ENCODE measurements at places on chromosomes 2 and 18.

DNA sequence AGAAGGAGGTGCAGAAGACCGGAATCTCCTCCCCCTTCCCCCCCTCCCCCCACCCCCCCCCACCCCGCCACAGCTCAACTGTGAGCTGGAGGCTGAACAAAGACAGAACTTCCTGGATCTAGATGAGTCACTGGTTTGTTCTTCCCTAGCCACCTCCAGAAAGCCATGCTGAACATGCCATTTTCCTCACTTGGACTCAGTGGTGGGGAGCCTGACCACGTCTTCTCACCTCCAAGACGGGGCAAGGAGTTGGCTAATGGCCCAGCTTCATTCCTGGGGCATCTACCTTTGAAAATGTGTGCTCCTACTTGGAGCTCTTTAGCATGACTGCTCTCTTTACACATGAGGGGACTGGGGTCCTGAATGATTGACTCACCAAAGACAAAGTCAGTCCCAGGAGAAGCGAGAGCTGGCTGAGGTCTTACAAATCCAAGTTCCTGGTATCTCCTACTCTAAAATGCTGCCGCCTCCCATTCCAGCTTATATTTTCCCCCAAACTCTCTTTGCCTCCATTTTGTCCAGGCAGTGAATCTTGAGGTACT lies 22.6 kb upstream of the FZD5 start:
- DNase-seq, result peak; percentile 40

- no peak for DNase-seq
These were observed 30.0 kb downstream of the FHL2 start for GRCh38 chr2:105368759-105369408.

GRCh38 chr2:203237346-203238238 lies 1.2 kb upstream of the CYP20A1 start:
- no peak for DNase-seq

DNA sequence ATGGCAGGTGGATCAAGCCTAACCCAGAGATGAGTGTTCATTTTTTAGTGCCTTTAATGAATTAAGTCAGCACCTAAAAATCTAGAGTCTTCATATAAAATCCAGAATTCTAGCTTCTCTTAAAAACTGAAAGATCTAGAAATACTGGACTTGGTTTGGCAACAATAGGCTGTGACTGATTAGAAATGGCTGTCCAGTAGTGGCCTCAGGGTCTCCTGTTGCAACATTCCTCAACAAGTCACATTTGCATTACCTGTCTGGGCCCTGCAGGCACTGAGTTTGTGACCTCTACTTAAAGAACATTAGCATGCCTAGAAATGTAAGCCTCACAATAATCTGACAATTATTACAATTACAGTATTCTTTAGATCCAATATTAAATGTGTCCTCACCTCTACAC lies 33.1 kb downstream of the MBD2 start:
- DNase-seq, result no peak

DNA sequence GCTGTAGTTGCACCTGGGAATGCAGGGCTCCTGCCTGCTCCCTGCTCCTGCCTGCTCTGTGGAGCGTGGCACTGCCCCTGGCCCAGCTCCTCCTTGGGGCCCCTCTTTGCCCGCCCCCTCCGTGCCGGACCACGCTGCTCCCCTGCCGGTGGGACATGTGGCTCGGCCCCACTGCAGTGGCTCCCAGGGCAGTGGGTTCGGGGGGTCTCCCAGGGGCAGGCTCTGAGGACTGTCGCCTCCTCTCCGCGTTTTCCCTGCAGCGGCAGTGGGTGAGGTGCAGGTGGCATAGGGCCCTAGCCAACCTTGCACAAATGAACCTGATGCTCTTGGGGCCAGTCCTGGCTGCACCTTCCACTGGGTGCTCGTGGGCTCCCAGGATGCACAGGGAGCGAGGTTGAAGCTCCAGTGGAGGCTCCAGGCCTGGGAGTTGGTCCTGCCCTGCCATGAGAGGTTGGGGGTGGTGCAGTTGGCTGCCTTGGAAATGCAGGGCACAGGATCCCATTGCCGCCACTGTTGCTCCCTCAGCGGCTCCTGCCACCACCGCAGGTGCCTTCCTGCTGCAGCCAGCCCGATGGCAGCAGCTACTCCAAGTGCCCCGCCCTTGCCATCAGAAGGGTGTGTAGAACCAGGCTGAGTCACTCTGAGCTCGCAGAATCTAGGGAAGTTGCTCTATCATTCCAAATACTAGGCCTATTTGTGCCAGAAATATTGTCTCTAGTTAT lies 313.1 kb upstream of the SYT4 start:
- DNase-seq, result no peak

- DNase-seq, result no peak
These were observed 42.0 kb downstream of the ITGA4 start for GRCh38 chr2:181499231-181499630.

GRCh38 chr2:192148241-192148619 lies 46.5 kb downstream of the TMEFF2 start:
- no peak for DNase-seq

- no peak for DNase-seq
These were observed 184.4 kb downstream of the MYO3B start for GRCh38 chr2:170362313-170362870.

- no peak for DNase-seq
These were observed 42.4 kb downstream of the PLCL1 start for GRCh38 chr2:197846777-197847176.

- no peak for DNase-seq
These were observed 365.3 kb downstream of the TDRD15 start for GRCh38 chr2:21489080-21489479.

DNA sequence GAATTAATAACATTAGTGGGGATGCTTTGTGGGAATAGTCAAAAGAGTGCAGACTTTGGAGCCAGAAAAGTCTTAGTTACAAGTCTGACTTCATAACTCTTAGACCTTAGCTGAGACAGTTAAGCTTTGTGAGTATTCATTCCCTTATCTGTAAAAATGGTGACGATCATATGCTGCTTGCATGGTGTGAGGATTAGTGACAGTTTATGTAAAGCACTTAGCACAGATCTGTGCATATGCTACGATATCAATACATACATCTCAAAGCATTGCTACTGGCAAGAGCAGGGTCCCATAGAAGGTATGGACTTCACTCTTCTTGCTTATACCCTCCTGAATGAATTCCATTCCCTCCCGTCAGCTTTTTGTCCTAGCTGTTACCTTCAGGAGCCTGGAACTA lies 56.7 kb upstream of the LYPD6B start:
- no peak for DNase-seq

DNA sequence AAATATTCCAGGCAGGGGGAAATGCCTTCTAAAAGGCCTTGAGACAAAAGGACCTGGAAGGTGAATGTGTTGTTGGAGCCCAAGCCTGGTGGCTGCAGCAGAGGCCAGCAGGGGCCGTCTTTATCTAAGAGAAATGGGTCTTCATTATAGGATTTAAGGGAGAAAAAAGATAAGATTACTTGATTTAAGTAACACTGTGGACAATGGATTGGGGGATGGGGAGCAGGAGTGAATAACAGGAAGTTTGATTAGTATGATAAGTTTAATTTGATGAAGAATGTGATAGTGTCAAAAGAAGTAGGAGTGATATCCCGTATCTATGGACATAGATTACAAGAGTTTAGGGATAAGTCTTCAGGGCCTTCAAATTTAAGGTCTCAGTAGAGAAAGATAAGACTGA lies 64.2 kb downstream of the WDR75 start:
- no peak for DNase-seq

DNA sequence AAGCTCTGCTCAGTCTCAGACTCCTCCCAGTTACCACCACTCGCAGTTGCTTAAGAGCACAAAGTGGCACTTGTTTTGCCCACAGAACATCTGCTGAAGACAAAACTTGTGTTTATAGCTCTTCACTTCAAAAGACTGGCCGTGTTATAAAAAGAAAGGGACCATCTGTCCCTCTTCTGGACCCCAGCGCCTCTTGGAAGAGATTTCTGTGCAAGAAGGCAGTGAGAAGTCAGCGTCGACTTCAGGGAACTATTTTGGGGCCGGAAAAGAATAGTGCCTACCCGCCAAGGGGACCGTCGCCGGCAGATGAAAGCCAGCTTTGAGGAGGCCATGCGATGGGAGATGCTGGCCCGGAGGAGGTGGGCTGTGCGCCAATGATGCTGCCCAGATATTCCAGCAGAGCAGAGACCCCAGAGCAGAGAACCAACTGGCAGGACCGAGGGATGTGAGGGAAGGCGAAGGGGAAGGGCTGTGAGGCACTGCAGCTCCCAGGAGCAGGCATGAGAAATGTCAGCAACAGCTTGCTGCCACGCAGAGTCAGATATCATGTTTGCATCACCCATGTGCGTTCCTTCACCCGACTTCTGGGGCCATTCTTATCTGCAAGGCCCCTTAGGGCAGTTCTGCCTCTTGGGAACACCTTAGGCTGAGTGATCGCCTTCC lies 270.9 kb downstream of the ATAD2B start:
- no peak for DNase-seq

DNA sequence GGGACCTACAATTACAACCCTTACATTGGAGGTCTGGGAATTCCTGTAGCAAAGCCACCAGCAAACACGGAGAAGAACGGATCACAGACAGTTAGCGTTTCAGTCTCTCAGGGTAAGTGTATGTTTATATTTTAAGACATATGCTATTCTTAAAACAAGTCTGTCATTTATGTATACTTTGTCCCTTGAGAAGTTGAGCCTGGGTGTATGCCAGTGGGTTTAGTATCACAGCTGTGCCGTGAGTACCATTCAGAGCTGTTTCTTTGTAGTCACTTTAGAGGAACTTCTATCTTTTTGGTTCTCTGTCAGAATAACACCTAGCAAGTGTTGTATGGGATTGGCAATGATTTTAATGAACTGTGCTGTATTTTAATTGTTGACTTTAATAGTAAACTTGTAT lies 125.6 kb downstream of the BIRC6 start:
- no peak for DNase-seq

DNA sequence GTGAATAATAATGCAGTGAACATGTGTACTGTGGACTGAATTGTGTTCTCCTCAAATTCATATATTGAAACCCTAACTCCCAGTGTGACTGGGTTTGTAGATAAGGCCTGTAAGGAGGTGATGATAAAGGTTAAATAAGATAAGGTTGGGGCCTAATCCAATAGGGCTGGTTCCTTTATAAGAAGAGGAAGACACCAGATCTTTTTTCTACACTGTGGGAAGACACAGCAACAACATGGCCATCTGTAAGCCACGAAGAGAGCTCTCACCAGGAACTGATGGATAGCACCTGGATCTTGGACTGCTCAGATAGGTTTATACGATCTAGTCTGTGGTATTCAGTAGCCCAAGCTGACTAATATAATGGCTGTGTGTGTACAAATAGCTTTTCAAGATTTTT lies 66.8 kb downstream of the BMPR2 start:
- no peak for DNase-seq

DNA sequence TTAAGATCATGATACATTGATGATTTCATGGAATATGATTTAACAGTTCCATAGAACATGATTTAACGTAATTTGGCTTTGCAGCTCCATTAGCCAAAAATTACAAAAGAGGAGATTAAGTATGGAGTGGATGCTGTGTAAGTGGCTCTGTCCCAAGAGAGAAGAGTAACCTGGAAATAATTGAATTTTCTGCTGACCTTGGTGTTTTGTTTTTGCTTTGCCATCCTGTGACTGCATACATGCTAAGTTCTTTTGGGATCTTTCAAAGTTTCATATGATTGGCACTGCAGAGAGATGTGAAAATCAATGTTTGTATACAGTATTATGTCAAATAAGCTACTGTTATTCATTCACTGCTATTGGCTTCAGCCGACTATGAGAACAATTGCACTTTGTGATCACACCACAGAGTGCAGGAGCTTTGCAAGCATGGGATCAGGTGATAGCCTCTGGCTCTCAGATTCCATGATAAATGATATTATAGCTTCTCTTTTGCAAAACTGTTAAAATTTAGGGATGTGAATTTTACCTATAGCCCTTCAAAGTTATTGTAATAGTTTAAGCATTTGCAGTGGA lies 46.1 kb upstream of the TMEM87B start:
- DNase-seq, result no peak

GRCh38 chr2:556485-556884 lies 120.7 kb downstream of the TMEM18 start:
- no peak for DNase-seq

DNA sequence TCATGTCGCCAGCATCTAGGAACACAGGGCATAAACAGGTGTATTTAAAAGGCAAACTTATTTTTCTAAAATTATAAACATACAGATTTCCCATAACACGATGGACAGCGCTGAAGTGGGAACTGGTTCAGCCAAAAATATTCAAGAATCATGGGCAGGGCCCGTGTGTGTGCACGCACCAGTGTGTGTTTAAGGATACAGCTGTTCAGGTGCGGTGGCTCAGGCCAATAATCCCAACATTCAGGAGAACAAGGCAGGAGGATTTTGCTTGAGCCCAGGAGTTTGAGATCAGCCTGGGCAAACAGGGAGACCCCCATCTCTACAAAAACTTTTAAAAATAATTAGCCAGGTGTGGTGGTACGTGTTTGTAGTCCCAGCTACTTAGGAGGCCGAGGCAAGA lies 288.6 kb upstream of the HDAC4 start:
- no peak for DNase-seq

GRCh38 chr2:240785424-240786335 lies 34.3 kb downstream of the KIF1A start:
- no peak for DNase-seq

DNA sequence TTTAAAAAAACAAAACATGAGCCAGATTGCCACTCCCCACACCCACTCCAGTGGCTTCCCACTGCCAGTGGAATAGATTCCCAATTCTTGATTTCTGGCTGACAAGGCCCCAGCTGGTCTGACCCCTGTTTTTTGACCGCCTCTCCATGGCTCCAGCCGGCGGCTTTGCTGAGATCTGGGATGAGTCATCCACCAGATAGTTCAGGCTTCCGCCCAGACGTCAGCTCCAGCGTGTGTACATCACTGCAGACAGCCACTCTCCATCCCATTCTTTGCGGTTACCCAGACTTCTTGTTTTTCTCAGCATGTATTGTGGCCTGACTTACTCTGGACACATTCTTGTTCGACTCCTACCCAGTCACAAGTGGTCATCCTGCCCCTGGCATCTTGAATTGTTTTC lies 227.9 kb downstream of the GBX2 start:
- DNase-seq, result no peak

DNA sequence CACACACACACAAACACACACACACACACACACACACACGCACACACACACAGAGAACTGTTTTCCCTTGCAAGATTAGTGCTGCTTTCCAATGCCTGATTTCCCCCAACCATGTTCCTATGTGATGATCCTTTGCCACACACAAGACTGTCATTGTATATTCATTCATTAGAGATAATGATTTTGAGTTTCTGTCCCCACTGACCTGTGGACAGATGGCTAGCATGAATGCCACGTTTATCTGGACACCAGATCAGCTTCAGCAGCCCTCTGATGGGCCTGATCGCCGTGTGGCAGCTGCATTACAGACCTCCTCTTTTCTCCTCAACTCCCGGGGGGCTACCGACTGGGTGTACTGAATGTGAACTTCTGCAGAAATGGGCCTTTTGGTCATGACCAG lies 353.0 kb downstream of the MYCN start:
- DNase-seq, result no peak

DNA sequence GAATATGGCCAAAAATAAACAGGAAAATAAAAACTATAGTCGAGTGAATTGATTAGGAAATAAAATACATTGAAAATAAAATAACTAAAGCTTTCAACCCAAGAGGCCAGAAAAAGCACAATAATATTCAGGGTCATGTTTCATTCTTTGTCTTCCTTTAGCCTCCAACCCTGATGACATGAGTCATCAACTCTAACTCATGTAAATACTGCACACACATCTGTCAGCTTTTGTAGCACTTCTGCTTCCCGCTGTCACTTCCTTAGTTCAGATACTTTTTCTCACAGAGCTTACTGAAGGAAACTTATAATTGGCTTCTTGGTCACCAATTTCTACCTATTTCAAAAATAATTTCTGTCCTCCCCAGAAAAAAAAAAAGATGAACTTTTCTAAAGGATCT lies 112.8 kb downstream of the UPP2 start:
- DNase-seq, result peak; percentile 75

- no peak for DNase-seq
These were observed 259.8 kb upstream of the APCDD1 start for GRCh38 chr18:10194592-10194991.
